ENCODE measurements at places on chromosomes 6 and 20.

- H3K4me3 ChIP-seq, result no peak overlapping the region
- no peaks in the 10 kb centered on the region for H3K27me3 ChIP-seq
- H3K4me1 ChIP-seq, result no peaks in the 10 kb centered on the region
These were observed 37.4 kb downstream of the MDGA1 start for GRCh38 chr6:37660317-37660716.

- no peak overlapping the region for H3K27ac ChIP-seq
- H3K4me3 ChIP-seq, result peak overlapping the region; percentile 76
- H3K4me1 ChIP-seq, result peaks cover 14% of the 10 kb centered on the region
- peaks cover 68% of the 10 kb centered on the region for H3K27me3 ChIP-seq
These were observed 496 bp downstream of the GRM4 start for GRCh38 chr6:34145161-34146020.

GRCh38 chr6:72348926-72349325 is 272.9 kb upstream of the KCNQ5 start:
- no peaks in the 10 kb centered on the region for H3K4me1 ChIP-seq
- H3K36me3 ChIP-seq, result no peaks in the 10 kb centered on the region
- H3K27ac ChIP-seq, result no peak overlapping the region
- no peaks in the 10 kb centered on the region for H3K27me3 ChIP-seq
- H3K4me3 ChIP-seq, result no peak overlapping the region
- DNase-seq, result no peak

DNA sequence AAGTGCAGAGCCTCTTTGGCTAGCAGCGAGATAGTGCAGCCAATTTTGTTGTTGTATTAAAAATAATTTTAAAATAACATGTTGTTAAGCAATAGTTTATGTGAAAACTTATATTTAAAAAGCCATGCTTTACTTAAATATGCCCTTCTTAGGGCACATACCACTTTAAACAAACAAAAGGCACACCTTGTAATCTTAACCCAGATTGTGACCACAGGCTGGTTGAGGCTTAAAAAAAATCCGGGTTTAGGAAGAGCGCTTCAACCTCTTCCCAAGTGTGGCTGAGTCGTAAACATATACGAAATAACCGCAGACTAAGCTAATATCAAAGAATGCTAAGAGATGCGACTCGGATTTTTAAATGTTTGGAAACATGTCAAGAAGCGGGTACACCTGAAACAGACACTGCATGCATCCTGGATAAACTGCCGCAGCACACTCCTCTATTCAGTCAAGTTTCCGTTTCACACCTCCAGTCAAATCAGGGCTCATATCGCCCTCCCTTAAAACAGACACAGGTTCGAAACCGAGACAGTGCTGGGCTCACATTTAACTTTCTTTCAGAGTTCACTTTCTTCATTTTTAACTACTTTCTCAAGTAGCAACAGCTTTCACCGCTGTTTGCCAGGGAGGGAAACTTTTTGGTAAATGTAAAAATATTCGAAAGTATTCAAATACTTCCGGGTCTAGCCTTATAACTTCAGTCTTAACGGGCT is 1.5 kb downstream of the DEK start:
- no peaks in the 10 kb centered on the region for H3K27me3 ChIP-seq
- peak overlapping the region; percentile 98 for H3K4me3 ChIP-seq
- H3K4me1 ChIP-seq, result peaks cover 55% of the 10 kb centered on the region
- no peak for DNase-seq
- peak overlapping the region; percentile 95 for H3K27ac ChIP-seq
- peaks cover 28% of the 10 kb centered on the region for H3K36me3 ChIP-seq

- DNase-seq, result no peak
- peaks cover 2% of the 10 kb centered on the region for H3K36me3 ChIP-seq
- H3K27ac ChIP-seq, result no peak overlapping the region
- H3K4me1 ChIP-seq, result no peaks in the 10 kb centered on the region
These were observed 98.3 kb downstream of the SOD2 start for GRCh38 chr6:159594750-159595117.

- no peak for DNase-seq
- no peak overlapping the region for H3K4me3 ChIP-seq
- no peaks in the 10 kb centered on the region for H3K27me3 ChIP-seq
These were observed 279.1 kb downstream of the UTRN start for GRCh38 chr6:144564202-144564601.
